Hematopoietic multipotent progenitor cell treated with erythropoietin and hydrocortisone succinate and interleukin-3 and kit ligand, for 4 days (in vitro differentiated cells): ENCODE measurements at places on chromosomes 12 and 14.

GRCh38 chr12:108386709-108387360 is 47.7 kb upstream of the CMKLR1 start:
- DNase-seq = no peak

GRCh38 chr12:26188127-26188526 is 7.2 kb upstream of the SSPN start:
- DNase-seq = peak; percentile 18

DNA sequence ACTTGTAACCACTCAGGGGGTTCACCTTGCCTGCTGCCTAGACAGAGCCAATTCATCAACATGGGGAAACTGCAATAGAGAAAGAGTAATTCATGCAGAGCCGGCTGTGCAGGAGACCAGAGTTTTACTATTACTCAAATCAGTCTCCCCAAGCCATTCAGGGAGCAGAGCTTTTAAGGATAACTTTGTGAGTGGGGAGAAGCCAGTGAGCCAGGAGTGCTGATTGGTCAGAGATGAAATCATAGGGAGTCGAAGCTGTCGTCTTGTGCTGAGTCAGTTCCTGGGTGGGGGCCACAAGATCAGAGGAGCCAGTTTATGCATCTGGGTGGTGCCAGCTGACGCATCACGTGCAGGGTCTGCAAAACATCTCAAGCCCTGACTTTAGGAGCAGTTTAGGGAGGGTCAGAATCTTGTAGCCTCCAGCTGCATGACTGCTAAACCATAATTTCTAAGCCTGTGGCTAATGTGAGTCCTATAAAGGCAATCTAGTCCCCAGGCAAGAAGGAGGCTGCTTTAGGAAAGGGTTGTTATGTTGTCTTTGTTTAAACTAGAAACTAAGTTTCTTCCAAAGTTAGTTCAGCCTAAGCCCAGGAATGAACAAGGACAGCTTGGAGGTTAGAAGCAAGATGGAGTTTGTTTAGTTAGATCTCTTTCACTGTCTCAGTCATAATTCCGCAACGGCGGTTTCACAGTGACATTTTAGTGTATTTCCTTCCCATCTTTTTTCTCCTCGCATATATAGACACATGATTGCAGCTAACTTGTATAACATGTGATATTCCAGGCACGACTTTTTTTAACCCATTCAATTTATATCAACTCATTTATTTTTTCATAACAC is 68.9 kb upstream of the NCOR2 start:
- DNase-seq = peak; percentile 88

- no peak for DNase-seq
Observed at GRCh38 chr12:55874443-55874842, 31.7 kb upstream of the MMP19 start.

- peak; percentile 9 for DNase-seq
Observed at GRCh38 chr12:25906651-25907340, 51.7 kb upstream of the RASSF8 start.

GRCh38 chr12:51246254-51246853 is 7.7 kb downstream of the DAZAP2 start:
- DNase-seq = peak; percentile 93

GRCh38 chr14:86050757-86051156 is 520.8 kb downstream of the FLRT2 start:
- no peak for DNase-seq

DNA sequence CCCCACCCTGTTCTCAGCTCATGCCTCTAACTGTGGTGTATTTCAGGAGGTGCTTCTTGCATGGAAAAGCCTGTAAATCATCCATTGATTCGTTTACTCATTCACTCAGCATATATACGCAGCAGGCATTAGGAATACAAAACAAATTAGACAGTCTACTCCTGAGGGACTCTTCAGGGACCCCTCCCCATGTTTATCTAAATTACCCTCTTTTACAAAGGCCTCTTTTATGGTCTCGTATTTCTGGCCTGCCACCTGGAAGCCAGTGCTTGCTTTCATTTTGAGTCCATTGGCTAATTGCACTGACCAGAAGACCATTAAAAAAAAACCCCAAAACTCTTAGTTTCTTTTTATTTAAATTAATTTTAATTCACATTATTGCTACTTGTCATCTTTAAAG is 134.4 kb downstream of the DACT1 start:
- no peak for DNase-seq

- DNase-seq = no peak
Observed at GRCh38 chr12:52613384-52614030, 4.9 kb downstream of the KRT73 start.

- no peak for DNase-seq
Observed at GRCh38 chr14:78242086-78242485, 71.9 kb downstream of the NRXN3 start.

DNA sequence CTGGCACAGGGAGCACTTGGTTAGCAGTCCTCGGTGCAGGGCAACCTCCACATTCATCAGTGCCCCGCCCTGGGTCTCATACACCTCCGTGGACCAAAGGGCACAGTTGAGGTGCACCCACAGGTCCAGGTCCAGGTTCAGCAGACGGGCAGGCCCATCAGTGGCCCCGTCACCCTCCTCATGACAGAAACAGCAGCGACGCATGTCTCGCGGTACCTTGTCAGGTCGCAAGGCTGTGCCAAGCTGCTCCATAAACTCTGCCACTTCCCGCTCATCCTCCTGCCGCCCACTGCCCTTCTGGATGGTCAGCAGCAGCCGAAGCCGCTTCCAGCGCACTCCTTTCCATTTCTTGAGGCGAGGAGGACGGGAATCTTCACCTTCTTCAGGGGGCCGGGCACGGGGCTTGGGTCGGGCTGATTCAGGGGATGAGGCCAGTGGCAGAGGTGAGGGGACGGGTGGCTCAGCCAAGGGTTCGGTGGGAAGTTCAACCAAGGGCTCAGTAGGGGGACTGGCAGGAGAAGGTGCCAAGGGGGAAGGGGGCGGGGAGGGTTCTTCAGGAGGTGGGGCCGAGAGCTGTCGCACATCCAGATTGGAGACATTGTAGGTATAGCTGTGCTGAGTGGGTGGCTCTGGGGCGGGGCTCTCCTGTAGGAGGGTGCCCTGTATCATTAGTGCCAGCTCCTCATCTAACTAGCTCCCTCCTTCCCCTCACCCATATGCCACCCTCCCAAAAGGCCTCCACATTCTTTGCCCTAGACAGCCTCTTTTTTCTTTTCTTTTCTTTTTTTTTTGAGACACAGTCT is 8.3 kb upstream of the PRKAG1 start:
- no peak for DNase-seq

- DNase-seq = no peak
Observed at GRCh38 chr12:20985399-20985798, 145.6 kb upstream of the SLCO1B1 start.

GRCh38 chr12:25771041-25771440 is 187.4 kb upstream of the RASSF8 start:
- peak; percentile 71 for DNase-seq

DNA sequence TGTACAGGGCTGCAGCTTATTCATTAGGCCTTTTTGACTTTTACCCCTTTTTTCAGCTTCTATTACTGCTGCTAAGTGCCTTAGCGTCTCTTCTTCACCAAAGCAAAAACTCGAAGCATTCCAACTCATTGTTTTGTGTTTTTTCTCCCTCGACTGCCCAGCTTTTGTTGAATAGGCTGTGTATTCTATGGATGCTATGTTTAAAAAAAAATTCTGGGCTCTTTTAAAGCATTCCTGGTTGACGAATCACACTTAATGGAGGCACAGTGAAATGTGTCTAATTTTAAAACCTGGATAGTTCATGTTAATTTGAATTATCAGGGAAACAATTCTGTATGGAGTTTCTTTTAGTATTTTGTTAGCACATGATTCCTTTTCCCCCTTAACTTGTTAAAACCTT is 29.7 kb downstream of the KTN1 start:
- DNase-seq = no peak

- peak; percentile 1 for DNase-seq
Observed at GRCh38 chr14:82447586-82447985, 913.9 kb upstream of the SEL1L start.

DNA sequence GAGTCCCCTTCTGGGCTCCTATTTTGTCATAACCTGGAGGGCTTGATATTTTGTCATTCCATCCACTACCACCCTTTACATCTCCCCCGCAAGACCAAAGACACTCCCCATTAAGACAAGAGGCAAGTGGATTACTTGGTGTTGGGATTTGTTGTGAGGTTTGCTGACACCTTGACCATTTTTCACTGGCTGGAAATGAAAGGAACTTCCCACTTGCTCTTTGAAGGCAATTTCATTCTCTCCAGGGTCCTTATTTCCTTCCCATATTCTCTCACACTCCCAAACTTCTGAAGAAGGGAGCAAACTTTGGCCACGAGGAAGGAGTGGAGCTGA is 14.9 kb downstream of the AGAP2 start:
- DNase-seq = no peak

GRCh38 chr14:96098309-96098998 is 59.3 kb downstream of the C14orf132 start:
- peak; percentile 31 for DNase-seq

DNA sequence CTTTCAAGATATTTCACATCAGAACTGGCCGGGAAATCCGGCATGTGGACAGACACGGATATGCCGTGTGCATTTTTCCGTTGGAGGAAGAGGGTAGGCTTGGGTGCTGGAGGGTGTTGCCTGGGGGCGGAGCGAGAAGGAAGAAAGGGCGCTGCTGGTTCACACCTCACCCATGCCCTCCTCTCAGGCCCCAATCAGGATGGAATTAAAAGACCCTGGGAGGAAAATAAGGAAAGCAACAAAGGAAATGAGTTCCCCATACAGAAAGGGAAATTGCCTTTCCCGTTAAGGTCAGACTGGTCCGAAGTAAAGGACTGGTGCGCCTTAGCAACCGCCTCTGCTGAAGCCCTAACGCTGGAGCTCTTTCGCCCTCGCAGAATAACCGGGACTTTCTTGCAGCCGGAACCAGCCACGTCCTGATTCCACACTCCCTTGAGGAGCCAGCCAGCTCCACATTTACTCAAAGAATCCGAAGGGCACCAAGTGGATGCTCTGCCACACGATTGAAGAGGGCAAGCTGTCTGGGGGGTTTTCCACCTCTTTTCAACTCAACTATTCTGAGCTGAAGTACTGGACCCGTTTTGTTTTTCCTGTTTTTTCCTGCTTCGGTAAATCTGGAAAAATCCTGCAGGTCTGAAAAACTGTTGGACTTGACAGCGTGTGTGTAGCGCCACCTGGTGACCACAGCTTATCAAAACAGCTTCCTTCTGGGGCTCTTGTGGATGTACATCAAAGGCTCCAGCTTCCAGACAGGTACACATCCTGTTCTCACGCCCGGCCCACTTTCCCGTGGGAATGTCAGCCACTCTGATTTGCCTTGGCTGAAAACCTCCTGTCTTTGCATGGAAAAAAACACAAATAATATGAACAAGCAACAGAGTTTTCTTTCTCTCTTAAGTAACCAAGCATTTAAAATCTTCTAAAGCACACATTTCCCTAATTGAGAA is 37.6 kb upstream of the BCL2L14 start:
- DNase-seq = peak; percentile 75

GRCh38 chr12:57278465-57279381 is 27.7 kb upstream of the STAC3 start:
- no peak for DNase-seq

GRCh38 chr14:71711619-71712018 is 220.6 kb upstream of the RGS6 start:
- DNase-seq = no peak

- no peak for DNase-seq
Observed at GRCh38 chr14:57687416-57687815, 178.5 kb downstream of the SLC35F4 start.

DNA sequence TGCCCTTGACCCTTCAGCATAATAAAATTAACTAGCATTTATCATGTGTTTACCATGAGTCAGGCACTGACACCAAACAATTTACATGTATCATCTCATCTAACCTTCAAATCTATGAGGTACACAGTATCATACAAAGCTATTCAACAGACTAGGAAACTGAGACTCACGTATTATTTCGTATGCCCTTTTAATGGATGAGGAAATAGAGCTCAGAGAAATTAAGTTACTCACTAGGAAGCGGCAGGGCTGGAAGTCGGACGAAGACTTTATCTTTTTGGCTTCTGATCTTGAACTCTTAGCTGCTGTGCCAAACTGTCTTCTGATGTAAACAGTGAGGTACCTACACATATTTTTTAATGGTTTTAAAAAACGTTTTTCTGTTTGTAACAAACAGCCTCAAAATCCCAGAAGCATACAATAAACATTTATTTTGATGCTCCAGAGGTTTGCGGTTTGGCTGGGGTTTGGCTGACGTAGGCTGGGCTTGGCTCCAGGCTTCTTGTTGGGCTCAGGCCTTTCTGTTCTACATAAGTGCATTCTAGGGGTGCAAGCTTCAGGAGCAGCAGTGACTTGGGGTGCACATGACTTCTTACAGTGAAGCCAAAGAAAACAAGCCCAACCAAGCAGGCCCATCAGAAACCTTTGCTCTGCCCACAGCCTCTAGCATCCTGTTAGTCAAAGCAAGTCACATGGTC is 184.7 kb downstream of the TBX5 start:
- no peak for DNase-seq

GRCh38 chr14:57375156-57375555 is 15.2 kb upstream of the NAA30 start:
- DNase-seq = no peak

- DNase-seq = no peak
Observed at GRCh38 chr12:87779016-87779415, 250.2 kb downstream of the C12orf50 start.

DNA sequence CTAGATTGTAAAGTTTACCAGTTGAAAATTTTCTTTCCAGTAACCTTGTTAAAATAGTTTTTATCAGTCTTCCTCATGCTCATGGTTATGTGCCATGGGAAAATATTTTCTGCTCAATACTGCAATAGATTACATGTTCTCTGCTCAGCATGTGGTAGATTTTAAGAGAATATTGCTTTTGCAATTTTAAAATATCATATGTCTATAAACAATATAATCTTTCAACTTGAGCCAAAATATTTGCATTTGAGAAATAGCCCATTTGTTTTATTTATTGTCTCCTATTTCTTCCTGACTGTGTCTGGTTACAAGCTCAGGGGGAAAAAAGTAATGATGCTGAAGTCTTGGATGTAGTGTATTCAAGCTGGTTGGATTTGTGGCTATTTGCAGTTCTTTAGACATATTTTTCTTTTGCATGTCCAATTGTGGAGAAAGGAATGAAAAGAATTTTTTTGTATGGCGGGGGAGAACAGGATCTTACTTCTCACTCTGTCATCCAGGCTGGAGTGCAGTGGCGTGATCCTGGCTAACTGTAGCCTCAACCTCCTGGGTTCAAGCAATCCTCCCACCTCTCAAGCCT is 342.6 kb upstream of the NAV3 start:
- no peak for DNase-seq

GRCh38 chr12:116794725-116795124 is 56.6 kb downstream of the RNFT2 start:
- no peak for DNase-seq

GRCh38 chr12:108337235-108338223 is 1.6 kb downstream of the CMKLR1 start:
- peak; percentile 78 for DNase-seq

- DNase-seq = peak; percentile 84
Observed at GRCh38 chr12:118288174-118288573, 84.5 kb downstream of the TAOK3 start.
